Effector memory CD8-positive, alpha-beta T cell (primary cell): ENCODE measurements at places on chromosomes 4 and X.

GRCh38 chr4:138542191-138542776, 300.1 kb upstream of the SLC7A11 start:
- no peak overlapping the region for H3K27ac ChIP-seq
- H3K4me1 ChIP-seq: no peaks in the 10 kb centered on the region
- no peak overlapping the region for H3K4me3 ChIP-seq
- no peak for DNase-seq

- H3K27ac ChIP-seq: no peak overlapping the region
- H3K27me3 ChIP-seq: no peaks in the 10 kb centered on the region
- no peak overlapping the region for H3K4me3 ChIP-seq
- peaks cover 9% of the 10 kb centered on the region for H3K36me3 ChIP-seq
- DNase-seq: no peak
Observed at GRCh38 chr4:152118819-152119553, 358.2 kb upstream of the GATB start.

GRCh38 chr4:87097075-87097474, 123.3 kb downstream of the KLHL8 start:
- peaks cover 33% of the 10 kb centered on the region for H3K4me1 ChIP-seq
- no peak overlapping the region for H3K4me3 ChIP-seq
- no peaks in the 10 kb centered on the region for H3K27me3 ChIP-seq

GRCh38 chrX:39667736-39668482, 429.8 kb downstream of the BCOR start:
- H3K4me3 ChIP-seq: no peak overlapping the region
- peaks cover 6% of the 10 kb centered on the region for H3K27me3 ChIP-seq
- DNase-seq: no peak
- no peak overlapping the region for H3K27ac ChIP-seq
- H3K4me1 ChIP-seq: no peaks in the 10 kb centered on the region

GRCh38 chr4:663438-664428, 10.3 kb downstream of the ATP5ME start:
- H3K4me3 ChIP-seq: peak overlapping the region; percentile 83
- H3K27me3 ChIP-seq: no peaks in the 10 kb centered on the region
- peaks cover 22% of the 10 kb centered on the region for H3K36me3 ChIP-seq
- peak overlapping the region; percentile 52 for H3K27ac ChIP-seq

GRCh38 chrX:54446084-54446483, 5.9 kb downstream of the TSR2 start:
- H3K27me3 ChIP-seq: no peaks in the 10 kb centered on the region
- no peak for DNase-seq
- H3K36me3 ChIP-seq: peaks cover 15% of the 10 kb centered on the region
- no peak overlapping the region for H3K27ac ChIP-seq

- no peak overlapping the region for H3K27ac ChIP-seq
- H3K36me3 ChIP-seq: no peaks in the 10 kb centered on the region
- no peak for DNase-seq
- H3K4me1 ChIP-seq: peaks cover 5% of the 10 kb centered on the region
- no peak overlapping the region for H3K4me3 ChIP-seq
Observed at GRCh38 chrX:56397636-56398035, 165.5 kb downstream of the KLF8 start.

DNA sequence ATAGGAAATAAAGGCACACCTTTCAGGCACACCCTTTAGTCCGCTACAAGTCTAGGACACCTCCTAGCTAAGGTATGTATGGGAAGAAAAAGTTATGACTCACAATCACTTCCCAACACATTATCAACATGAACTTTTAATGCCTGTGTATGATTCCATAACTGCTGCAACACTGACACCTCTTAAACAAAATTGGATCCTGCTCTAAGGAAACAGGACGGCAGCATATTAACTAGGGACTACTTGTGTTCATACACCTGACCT, 2.4 kb upstream of the PPP3CA start:
- H3K4me3 ChIP-seq: no peak overlapping the region
- H3K4me1 ChIP-seq: peaks cover 19% of the 10 kb centered on the region
- H3K27me3 ChIP-seq: peaks cover 5% of the 10 kb centered on the region

DNA sequence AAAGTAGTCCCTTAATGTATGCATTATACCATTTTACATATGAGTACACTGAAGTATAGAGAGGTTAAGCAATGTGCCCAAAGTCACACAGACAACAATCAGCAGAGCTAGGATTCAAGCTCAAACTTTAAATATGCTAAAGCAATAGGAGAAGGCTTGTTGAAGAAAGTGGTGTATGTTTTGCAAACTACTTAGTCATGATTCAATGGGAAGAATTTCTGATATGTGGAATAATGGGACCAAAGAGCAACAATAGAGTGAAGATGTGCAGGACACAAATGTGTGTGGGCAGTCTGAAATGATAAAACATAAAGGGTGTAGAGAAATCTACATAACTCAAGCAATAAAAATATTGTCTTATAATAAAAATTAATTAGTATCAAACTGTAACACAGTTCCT, 109.0 kb upstream of the ARSJ start:
- no peak for DNase-seq
- no peak overlapping the region for H3K27ac ChIP-seq
- no peaks in the 10 kb centered on the region for H3K4me1 ChIP-seq
- H3K4me3 ChIP-seq: no peak overlapping the region
- H3K27me3 ChIP-seq: peaks cover 35% of the 10 kb centered on the region

- H3K27ac ChIP-seq: no peak overlapping the region
- no peak overlapping the region for H3K4me3 ChIP-seq
- no peaks in the 10 kb centered on the region for H3K27me3 ChIP-seq
- H3K4me1 ChIP-seq: no peaks in the 10 kb centered on the region
Observed at GRCh38 chr4:110787109-110787508, 164.2 kb upstream of the PITX2 start.

DNA sequence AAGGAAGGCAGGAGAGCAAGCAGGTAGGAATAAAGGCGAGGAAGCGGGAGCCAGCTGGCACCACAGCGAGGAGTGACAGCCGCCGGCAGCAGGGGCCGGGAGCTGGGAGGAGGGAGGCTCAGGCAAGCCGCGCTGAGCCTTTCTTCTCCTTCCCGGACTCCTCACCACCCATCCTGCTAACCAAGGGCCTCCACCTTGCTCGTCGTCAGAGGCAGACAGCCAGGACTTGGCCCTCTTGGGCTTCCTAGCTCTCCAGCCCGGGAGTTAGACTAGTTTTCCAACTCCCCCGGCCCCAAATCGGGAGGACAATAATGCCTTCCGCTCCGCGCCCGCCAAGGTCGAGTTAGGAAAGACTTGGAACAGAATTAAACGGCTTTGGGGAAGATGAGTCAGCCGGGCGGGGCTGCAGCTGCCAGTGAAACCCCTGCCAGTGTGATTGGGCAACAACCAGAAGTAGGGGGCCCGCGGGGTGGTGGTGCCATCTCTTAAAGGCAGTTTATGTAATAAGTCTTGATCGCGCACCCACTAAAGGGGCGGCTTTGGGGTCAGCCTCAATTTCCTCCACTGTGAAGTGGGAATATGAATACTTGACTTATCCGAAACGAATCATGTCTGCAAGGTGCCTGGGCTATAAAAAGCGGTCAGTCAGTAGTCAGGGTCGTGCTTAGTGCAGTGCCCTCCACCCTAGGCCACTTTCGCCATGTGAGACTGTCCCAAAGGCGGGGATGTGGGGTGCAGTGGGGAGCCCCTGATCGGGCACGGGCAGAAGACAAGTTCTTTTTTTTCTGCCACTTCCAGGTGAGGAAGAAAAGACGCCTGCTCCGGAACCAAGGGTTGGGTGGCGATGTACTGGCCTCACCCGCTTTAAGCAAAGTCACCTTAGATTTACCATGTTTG, 6.7 kb upstream of the HSD17B10 start:
- H3K4me1 ChIP-seq: peaks cover 9% of the 10 kb centered on the region
- no peaks in the 10 kb centered on the region for H3K36me3 ChIP-seq
- no peak for DNase-seq
- H3K27me3 ChIP-seq: no peaks in the 10 kb centered on the region

GRCh38 chr4:139256349-139256748, 23.7 kb downstream of the MGARP start:
- DNase-seq: no peak
- no peaks in the 10 kb centered on the region for H3K4me1 ChIP-seq
- no peak overlapping the region for H3K27ac ChIP-seq
- no peaks in the 10 kb centered on the region for H3K27me3 ChIP-seq
- H3K36me3 ChIP-seq: no peaks in the 10 kb centered on the region

- H3K27ac ChIP-seq: no peak overlapping the region
- H3K36me3 ChIP-seq: no peaks in the 10 kb centered on the region
- no peaks in the 10 kb centered on the region for H3K4me1 ChIP-seq
- H3K4me3 ChIP-seq: no peak overlapping the region
Observed at GRCh38 chr4:72383439-72383838, 185.6 kb downstream of the ADAMTS3 start.

- H3K36me3 ChIP-seq: no peaks in the 10 kb centered on the region
- no peak overlapping the region for H3K4me3 ChIP-seq
- no peak overlapping the region for H3K27ac ChIP-seq
- H3K4me1 ChIP-seq: peaks cover 6% of the 10 kb centered on the region
- no peak for DNase-seq
- H3K27me3 ChIP-seq: peaks cover 60% of the 10 kb centered on the region
Observed at GRCh38 chr4:3721627-3722026, 44.6 kb upstream of the ADRA2C start.

- peaks cover 35% of the 10 kb centered on the region for H3K4me1 ChIP-seq
- H3K4me3 ChIP-seq: no peak overlapping the region
- peaks cover 18% of the 10 kb centered on the region for H3K36me3 ChIP-seq
- peak overlapping the region; percentile 75 for H3K27ac ChIP-seq
- DNase-seq: no peak
Observed at GRCh38 chrX:19720236-19720635, 167.2 kb downstream of the SH3KBP1 start.

DNA sequence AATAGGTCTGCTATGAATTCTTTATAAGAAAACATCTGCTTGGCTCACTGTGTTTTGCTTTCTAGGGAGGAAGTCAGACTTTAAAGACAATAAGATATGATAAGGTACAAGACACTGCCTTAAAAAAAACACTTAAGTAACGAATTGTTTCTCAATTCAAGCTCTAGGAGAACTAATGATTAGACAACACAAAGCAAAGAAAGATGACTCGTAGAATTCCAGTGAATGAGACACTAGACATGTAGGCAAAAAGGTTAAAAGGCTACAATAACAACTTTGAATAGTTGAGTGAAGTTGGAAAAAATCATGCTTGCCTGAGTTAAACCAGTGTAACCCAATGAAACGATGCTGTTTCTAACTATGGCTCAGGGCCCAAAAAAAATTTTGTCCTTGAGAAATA, 344.4 kb upstream of the ACTRT1 start:
- H3K4me1 ChIP-seq: no peaks in the 10 kb centered on the region
- no peak overlapping the region for H3K4me3 ChIP-seq
- H3K27ac ChIP-seq: no peak overlapping the region
- H3K27me3 ChIP-seq: no peaks in the 10 kb centered on the region

GRCh38 chr4:8568068-8568668, 12.0 kb upstream of the GPR78 start:
- no peaks in the 10 kb centered on the region for H3K36me3 ChIP-seq
- H3K4me3 ChIP-seq: no peak overlapping the region
- H3K27ac ChIP-seq: no peak overlapping the region
- DNase-seq: no peak
- H3K4me1 ChIP-seq: no peaks in the 10 kb centered on the region

DNA sequence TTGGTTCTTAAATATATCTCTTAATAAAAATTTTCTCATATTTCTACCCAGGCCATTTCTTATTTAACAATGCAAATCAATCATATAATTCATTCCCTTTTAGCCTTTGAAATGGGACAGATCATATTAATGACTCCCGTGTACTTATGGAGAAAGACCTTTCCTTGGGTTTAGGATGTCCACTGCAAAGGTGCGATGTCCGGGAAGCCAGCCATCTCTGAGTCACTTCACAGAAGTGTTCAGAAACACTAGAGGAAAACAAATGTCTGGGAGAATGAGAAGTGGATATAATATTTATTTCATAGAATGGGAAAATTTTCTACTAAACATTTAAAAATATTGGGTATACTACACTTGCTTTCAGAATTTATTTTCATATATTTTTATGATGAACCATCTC, 15.3 kb downstream of the INTU start:
- H3K36me3 ChIP-seq: no peaks in the 10 kb centered on the region
- no peaks in the 10 kb centered on the region for H3K4me1 ChIP-seq
- H3K27me3 ChIP-seq: no peaks in the 10 kb centered on the region
- no peak overlapping the region for H3K27ac ChIP-seq
- H3K4me3 ChIP-seq: no peak overlapping the region
